ENCODE measurements at places on chromosomes 5 and 9.

DNA sequence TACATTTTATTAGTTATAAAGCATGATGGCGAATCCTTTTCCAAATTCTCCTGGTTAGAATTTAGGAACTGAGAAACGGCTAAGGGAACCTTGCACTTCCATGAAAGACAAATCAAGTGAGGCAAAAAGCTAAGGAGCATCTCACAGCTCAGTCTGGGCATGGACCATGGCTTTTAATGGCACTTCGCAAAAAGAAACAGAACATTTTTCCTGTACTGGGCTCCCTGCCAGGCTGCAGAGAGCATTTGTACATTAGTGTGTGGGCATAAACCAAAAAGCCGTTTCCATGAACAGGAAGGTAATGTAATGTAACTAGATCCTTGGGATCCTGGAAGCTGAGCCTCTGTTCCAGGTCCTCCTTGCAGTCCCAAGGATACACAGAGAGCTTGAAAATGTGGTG, 354.2 kb downstream of the MRPS30 start:
- no peak for DNase-seq

DNA sequence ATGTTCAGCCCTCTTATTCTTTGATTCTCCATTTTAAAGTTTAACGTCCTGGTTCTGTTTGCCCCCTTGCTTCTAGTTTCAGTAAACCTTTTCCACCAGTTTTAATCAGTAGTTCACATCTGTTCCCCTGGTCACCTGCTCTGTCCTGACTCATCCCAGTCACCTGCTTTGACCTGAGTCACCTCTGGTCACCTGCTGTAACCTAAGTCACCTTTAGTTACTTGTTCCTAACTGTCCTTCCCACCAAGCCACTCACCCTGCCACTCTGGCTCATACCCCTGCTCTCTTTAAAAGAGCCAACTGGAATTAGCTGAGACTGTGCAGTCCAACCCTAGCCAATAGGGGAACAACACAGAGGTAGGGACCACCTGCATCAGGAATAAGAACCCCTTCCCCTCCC, 43.0 kb downstream of the SEMA6A start:
- DNase-seq = no peak

DNA sequence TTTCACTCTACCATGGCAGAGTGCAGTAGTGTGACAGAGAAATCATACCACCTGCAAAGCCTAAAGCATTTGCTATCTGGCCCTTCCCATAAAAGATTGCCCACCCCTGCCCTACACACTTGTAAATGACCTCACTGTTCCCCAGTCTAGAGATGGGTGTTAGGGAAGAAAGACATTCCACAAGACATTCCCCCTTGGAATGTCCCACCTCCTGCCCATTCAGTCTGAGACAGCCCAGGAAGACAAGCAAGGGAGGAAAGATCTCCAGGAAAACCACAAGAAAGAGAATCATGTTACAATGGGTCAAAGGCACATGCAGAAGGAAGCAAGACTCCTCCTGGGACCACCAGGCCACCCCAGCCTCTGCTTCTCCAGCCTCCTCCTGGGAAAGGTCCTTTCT, 230.0 kb downstream of the AGTPBP1 start:
- no peak for DNase-seq

- no peak for DNase-seq
These were observed at the start of gene SNCAIP for GRCh38 chr5:122311961-122312590. SNCAIP (plus strand) TSS chr5:122312237; CDS start chr5:122391135, 78,898 bp downstream.

GRCh38 chr5:136242611-136243010, 49.6 kb upstream of the SMIM32 start:
- no peak for DNase-seq

GRCh38 chr9:137049544-137050449, 3.8 kb upstream of the NPDC1 start:
- DNase-seq = peak; percentile 51

DNA sequence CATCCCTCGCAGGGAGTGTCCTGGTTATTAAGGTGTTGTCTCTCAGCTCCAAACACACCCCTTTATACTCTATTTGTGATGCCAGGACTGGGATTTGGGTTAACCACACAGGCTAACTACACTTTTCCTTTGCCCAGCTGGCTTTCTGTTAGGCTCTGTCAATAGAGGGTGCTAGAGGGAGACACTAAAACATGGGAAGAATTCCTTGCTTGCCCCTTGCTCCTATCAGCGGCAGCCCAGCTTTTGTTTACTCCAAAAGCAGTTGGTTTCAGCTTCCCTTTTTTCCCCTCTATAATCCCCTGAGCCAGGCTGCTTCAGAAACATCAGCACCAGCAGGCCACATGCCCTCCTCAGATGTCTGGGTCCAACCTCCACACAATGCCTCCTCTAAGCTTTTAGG, 297.1 kb downstream of the KCTD16 start:
- DNase-seq = no peak

DNA sequence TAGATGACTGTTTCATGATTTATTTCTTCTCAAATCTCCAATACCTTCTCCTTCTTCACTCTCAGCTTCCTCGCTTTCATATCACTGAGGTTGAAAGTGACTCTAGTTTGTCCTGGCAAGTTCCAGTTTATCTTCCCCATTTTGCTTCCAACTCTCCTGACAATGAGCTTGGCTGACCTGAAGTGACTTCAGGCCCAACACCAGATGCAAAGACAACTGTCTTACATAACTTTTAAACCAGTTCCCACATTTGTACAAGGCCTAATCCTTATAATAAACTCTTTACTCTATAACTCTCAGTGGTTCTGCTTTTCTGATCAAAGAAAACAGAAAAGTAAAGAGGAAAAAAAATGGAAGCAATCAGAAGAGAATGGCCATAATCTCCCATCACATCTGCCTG, 22.0 kb downstream of the GNG10 start:
- no peak for DNase-seq

DNA sequence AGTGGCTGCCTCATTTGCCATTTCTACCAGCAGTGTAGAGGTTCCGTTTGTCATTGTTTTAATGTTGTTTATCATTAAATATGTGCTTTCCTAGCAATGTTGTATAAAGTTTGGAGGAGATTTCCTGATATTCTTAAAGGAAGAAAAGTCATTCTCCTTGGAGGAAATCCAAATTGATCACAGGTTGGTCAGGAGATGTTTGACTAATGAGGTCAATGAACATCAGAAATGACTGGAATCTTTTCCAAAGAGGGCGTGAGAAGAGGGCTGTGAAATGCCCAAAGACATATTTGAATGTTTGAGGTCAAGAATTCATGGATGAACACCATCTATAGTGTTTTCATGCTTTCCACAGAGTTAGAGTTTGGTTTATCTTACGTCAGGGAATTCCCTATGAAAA, 471.3 kb downstream of the MAT2B start:
- no peak for DNase-seq

DNA sequence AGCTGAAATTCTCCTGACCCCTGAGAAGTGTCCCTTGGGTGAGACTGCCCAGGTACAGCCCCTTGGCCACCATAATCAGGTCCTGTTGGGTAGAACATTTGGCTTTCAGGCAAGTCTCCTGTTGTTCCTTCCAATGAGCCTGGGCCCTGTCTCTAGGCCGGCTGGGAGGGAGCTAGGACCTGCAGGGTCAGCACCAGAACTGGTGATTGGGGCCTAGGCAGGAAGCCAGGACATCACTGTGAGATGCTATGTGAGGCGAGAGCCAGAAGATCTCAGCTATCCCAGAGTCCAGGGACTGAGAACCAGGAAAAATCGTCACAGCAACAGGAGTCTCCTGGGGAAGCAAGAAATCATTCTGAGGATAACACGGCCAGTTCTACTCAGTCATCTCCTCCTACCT, 51.5 kb downstream of the PCDH1 start:
- no peak for DNase-seq

DNA sequence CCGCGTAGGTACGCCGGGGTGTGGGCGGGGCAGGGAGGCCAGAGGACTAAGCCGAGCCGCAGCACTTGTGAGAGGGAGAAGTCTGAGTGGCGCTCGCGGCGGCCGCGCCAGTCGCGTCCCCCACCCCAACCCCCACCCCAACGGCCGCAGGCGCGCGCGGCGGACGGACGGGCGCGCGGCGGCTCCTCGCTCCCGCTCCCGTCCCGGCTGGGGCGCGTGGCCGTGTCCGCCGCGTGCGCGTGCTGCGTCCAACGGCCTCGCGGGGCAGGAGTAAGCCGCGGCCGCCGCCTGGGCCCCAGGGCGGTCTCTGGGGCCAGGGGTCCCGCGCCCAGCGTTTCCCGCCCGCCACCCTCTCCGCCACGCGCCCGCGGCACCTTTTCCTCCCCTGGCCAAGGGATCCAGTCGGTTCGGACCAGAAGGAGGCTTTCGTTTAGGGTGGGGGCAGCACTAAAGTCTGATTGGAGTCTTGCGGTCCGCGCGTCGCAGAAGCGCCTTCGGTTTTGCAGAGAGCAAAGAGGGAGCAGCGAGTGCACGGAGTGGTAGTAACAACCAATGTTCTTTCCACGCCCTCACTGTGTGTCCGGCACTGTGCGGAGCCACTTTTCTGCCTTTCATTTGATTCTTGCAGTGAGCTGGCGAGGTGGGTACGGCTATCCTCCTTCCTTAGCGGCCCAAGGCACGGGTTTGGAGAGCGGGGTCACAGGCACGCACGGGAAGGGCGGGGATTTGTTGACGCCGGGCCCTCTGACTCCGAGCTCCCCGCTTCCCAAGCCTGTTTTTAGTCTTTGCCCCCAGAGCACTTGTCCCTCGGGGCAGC, 483 bp downstream of the G3BP1 start:
- peak; percentile 25 for DNase-seq

DNA sequence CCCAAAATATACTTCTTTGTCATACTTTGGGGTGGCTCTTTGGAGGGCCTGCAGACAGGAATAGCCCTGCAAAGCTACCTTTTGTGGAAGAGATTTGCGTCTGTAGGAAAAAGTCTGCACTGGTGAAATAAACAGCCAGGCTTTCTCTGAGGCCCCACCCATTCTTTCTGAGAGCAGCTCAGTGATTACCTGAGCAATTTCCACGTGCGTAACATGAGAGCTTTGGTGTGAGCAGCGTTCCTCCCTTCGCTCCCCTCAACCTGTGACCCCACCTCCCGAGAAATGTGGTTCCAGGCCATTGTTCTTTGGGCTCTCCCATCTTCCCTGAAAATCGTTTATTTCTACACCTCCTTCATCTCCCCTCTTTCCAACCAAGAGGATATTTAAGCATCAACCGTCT, 23.8 kb upstream of the FBP1 start:
- no peak for DNase-seq

DNA sequence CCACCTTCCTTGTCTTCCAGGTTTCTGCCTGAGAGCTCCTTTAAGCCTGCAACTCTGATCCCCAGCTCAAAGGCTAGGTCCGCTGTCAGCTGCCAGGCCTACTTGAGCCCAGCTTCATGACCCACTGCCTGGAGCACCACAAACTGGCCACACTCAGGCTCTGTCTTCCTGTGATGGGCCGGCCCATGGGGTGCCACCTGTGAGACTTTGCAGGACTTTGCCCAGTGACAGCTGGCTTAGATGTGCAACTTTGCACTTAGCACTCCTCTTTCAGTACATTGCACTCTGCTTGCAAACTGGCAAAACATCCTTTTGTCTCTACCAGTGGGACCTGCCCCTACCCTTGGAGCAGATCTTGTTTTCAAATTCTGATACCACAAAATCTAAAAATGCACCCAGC, 311.5 kb upstream of the PDE4D start:
- DNase-seq = no peak

- DNase-seq = no peak
These were observed 3.5 kb downstream of the SURF1 start for GRCh38 chr9:133352635-133353340.

DNA sequence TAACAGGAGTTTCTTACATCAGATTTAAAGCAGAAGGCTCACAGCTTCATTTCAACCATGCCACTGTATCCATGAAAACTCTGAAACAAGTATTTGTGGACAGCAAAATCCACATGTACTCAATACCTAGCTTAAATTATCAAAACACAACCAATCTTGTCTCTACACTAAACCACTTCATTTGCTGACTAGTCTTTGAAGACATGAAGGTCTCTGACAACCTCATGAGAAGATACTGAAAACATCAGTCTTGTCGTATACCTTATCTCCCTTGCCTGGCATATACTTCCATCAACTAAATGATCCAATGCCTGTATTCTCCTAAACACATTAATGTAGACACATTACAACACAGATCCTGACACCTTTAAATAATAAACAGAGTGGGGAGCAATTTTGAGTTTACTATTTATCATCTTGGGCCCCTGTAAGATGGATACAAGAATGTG, 2.9 kb downstream of the RPS23 start:
- DNase-seq = no peak

DNA sequence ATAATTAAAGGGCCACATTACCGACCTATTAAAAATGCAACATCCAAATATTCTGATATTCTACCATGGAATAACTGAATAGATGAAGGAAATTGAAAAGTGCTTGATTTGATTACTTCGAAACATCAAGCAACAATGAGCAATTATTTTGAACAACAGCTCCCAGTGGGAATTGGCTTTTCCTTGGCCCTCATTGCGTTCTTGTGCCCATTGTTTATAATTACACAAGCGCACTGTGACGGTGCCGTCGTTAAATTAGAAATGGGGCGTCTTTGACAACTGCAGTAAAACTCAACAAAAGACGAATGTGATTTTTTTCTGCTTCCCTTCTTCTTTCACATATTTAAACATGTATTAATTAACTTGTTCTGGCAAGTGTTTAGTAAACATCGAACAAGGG, 61.6 kb downstream of the CDH6 start:
- no peak for DNase-seq
